ENCODE measurements at places on chromosomes 1 and 21.

- DNase-seq, result no peak
Observed at GRCh38 chr1:145689922-145690321, 17.2 kb downstream of the PDZK1 start.

DNA sequence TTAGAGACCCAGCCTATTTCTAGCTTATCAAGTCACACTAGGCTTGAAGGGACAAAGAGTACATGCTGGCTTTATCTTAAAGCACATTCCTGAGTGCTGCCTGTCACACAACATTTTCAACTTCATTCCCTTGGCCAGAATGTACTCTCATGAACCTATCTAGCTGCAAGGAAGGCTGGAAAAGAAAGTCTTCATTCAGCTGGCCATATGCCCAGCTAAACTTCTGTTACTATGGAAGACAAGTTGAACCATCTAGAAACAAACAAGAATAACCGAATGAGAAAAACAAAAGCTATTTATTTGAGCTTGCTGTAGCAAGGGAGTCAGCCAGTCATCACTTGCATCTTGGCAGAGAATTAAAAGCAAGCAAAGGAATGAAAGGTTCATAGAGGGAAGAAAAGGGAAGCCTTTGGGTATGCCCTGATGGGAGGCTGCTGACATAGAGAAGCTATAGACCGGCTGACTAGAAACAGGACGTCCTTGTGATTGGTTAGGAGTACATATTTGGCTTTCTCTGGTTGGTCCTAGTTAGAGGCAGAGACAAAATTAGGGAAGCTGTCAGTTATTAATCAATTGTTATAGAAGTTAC is 108.4 kb downstream of the NEK7 start:
- no peak for DNase-seq

- no peak for DNase-seq
Observed at GRCh38 chr21:43645976-43646375, 13.3 kb downstream of the HSF2BP start.

DNA sequence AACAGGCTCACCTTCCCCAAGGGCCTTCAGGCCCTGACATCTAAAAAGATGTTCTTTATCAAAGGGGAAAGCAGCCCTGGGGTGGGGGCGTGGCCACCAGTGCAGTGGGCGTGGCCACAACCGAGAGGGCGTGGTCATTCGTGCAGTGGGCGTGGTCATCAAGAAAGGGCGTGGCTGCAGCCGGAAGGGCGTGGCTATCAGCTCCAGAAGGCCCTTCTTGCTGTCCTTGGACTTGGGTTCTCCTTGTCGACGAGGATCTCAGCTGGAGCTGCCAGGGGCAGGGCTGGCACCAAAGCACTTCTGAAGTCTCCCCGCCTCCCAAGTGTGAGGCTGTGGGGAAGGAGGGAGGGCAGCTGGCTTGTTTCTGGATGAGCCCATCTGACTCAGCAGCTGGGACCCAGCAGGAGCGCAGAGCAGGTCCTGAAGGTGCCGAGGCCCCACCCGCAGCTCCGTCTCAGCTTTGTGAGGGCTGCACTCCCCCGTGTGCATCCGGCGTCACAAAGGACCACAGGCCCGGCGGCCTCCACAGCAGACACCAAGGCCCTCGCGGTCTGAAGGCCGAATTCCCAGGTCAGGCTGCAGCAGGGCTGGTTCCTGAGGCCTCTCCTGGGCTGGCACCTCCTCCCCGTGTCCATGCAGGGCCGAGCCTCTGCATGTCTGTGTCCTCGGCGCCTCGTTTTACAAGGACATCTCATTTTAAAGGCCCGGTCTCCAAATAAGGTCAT is 12.8 kb downstream of the PDE9A start:
- no peak for DNase-seq

DNA sequence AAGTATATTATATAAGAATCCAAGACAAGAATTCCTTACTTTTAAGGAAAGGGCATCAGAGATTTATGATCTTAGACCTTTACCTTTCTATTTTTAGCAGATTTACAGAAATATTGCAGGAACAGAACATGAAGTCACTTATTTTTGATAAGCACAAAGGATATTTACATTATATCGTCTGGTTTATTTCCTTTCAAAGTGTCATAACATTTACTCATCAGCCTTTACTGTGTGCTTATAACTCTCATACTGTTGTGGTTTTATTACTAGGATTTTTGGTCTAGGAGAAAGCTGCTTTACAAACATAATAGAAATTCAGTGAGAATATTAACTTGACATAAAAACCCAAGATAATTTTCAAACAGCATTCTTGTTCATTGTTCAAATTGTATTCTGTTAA is 47.6 kb downstream of the APP start:
- DNase-seq, result no peak

- DNase-seq, result no peak
Observed at GRCh38 chr1:57122031-57122430, 156.2 kb upstream of the C8B start.

DNA sequence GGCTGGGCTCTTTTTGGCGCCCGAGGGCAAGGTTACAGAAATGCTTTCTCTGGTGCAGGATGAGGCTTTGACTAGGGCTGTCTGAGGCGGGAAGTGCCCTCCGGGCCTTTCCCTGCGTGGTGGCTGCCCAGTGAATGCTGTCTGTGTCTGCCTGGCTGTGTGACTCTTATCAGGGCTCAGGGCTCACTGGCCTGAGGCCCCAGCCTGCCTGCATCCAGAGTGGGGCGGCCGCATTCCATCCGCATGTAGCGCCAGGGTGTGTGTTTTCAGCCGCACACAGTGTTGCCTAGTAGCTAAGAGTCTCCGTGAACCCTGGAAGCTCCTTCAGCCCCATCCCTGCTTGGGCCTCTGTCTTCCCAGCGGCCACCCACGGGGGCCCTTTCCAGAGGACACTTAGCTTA is 59.1 kb downstream of the FAAP20 start:
- DNase-seq, result peak; percentile 95

- peak; percentile 72 for DNase-seq
Observed at GRCh38 chr1:22143065-22144033, at the start of gene WNT4. Gene WNT4 (minus strand): TSS chr1:22143097. CDS start chr1:22142922, 175 bp downstream.
